ENCODE measurements at places on chromosomes 1 and 21.

DNA sequence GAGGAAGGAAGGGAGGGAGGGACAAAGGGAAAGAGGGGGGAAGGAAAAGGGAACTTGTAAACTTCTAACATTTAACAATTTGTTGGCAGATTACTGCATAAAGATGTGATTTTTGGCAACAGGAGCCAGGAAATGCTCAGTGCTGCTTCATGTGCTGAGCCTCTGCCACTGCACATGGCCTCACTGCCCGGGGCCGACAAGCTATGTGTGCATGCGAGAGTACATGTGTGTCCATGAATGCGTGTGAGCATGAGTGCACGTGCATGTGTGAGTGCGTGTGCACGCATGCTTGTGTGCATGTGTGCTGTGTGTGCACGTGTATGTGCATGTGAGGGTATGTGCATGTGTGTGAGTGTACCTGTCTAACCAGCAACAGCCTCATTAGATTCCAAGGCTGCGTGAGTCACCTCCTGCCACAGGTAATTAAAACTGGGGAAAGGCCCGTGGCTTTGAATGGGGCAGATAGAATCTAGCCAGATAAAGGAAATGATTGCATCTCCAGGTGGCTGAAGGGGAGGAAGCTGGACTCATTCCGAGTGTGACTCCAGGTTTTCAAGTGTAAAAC, 41.4 kb upstream of the TSPEAR start:
- no peak for DNase-seq

DNA sequence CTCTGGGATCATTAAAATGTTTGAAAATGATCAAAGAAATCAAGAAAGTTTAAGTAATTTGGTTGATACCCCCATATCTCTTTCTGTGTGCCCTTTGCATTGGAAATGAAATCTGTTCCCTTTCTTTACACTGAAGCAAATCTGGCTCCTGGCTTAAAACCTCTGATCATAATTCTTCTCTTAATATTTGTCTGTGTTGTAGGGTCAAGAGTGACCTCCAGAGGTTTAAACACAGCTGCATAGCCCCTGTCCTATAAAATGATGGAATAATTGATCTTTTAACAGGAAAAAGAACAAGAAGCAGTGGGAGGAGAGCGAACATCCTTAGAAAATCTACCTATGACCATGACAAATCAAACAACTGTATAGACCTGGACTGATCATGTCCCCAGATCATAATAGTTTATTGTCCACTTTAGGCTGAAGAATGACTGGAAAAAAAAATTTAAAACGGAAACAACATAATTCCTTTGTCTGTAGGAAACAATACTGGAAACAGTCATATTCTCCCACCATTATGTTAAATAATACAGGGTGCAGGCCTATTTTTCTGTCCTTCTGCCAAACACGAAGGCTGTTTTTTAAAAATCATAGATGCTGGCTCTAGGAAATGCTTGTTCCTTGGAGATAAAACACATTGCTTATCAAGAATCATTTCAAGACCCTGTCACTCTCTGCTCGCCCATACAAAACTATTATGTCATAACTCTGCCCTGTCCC, 184.3 kb downstream of the NEGR1 start:
- no peak for DNase-seq

DNA sequence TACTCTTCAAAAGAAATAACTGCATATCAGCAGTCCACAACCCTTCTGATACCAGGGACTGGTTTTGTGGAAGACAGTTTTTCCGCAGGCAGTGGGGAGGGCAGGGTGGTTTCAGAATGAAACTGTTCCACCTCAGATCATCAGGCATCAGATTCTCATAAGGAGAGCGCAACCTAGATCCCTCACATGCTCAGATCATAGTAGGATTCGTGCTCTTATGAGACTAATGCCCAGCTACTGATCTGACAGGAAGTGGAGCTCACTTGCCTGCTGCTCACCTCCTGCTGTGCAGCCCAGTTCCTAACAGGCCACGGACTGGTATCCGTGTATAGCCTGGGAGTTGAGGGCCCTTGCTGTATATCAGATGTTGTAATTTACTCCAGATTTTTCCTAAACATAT, 11.5 kb downstream of the RO60 start:
- DNase-seq: no peak

GRCh38 chr21:45595574-45596295, 47.8 kb upstream of the PCBP3 start:
- no peak for DNase-seq

Data from stimulated activated CD4-positive, alpha-beta T cell treated with anti-CD3 and anti-CD28 coated beads, Interleukin-12 subunit alpha, Interleukin-12 subunit beta, amount 100 ng/mL, for 4 hours (primary cell).